ENCODE measurements at places on chromosomes 13 and 19. TPM values are rescaled to one million over a fixed set of nuclear protein-coding genes. Genes with fewer than 3 reads are reported as not detected.

GRCh38 chr19:29514525-29515232 is 11.1 kb upstream of the VSTM2B start:
- H3K27me3 ChIP-seq: no peaks in the 10 kb centered on the region
- no peaks in the 10 kb centered on the region for H3K4me1 ChIP-seq
- no peak overlapping the region for H3K4me3 ChIP-seq
- no peaks in the 10 kb centered on the region for H3K36me3 ChIP-seq
- H3K27ac ChIP-seq: no peak overlapping the region

DNA sequence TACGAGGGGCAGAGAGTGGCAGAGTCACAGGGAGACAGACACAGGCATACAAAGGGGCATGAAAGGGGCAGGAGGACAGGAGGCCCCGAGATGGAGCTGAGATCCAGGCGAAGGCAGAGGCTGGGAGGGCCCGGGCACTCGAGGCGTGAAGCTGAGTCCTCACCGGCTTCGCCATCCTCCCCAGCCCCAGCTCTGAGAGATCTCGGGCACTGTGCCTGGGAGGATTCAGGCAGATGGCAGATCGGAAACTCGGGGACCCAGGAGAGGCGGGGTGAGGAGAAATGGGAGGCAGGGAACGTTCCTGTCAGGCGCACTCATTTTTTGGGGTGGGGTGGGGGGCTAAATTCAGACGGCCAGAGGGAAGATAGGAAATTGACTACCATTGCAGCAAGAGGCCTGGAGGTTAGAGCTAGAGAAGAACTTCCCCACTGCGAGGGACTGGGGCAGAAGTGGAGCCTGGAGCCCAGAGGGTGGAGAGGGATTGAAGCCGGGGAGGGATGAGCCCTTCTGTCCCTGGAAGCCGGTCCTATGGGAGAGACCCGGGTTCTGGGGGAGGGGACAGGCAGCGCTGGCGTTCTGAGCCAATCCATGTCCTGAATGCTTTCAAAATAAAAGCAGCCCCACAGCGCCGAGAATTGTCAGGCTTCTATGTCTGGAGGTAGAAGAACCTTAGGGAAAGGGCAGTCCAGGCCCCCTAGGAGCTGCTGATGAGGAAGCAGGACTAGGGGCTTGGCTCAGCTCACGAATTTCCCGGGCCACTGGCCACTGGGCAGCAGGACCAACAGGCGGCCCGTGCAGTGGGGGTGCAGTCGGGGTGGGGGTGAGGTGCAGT is 12.6 kb downstream of the LRRC4B start:
- peak; percentile 15 for DNase-seq
- H3K4me3 ChIP-seq: peak overlapping the region; percentile 45
- H3K27ac ChIP-seq: no peak overlapping the region
- peaks cover 21% of the 10 kb centered on the region for H3K4me1 ChIP-seq
- H3K27me3 ChIP-seq: no peaks in the 10 kb centered on the region
- H3K36me3 ChIP-seq: no peaks in the 10 kb centered on the region

- peaks cover 1% of the 10 kb centered on the region for H3K36me3 ChIP-seq
- H3K27me3 ChIP-seq: no peaks in the 10 kb centered on the region
- no peak for DNase-seq
- H3K4me3 ChIP-seq: no peak overlapping the region
- H3K27ac ChIP-seq: no peak overlapping the region
Measured at GRCh38 chr19:45049073-45049736, 10.4 kb downstream of the CLASRP start.

DNA sequence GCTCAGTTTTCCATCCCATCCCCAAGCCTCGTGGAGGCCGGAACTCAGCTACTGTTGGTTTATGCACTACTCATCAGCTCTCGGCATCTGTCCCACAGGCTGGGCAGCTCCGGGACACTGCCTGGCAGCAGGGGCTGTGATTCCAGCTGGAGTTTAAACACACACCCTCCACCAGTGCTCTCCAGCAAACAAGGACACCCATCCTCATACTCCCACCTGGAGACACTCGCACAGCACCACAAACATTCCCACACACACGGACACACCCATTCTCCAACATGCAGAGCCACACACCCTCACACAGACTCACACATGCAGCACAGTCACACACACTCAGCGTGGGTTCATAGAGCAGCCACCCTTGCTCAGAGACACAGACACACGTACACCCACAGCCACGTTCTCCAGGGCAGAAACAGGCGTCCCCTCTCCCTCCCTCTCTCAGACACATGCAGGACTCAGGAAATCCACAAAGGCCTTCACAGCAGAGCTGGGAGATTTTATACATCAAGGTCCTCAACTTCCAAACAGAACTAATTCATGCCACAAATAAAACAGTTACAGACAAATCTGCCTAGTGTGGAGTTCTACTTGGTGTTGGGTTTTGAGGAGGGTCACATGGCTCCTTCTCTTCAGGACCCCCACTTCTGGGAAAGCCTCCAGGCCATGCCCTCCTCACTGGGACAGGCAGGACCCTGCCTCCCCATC is 785.4 kb downstream of the UQCRFS1 start:
- H3K36me3 ChIP-seq: no peaks in the 10 kb centered on the region
- H3K4me3 ChIP-seq: no peak overlapping the region
- DNase-seq: no peak
- H3K4me1 ChIP-seq: peaks cover 32% of the 10 kb centered on the region

The RAB20 gene
- 24.7 TPM for total RNA-seq

Measured in H1 (cell line).